Activated CD4-positive, CD25-positive, alpha-beta regulatory T cell treated with anti-CD3 and anti-CD28 coated beads, Interleukin-2, amount 50 U/mL, for 24 hours (primary cell): ENCODE measurements at places on chromosomes 6 and 20.

DNA sequence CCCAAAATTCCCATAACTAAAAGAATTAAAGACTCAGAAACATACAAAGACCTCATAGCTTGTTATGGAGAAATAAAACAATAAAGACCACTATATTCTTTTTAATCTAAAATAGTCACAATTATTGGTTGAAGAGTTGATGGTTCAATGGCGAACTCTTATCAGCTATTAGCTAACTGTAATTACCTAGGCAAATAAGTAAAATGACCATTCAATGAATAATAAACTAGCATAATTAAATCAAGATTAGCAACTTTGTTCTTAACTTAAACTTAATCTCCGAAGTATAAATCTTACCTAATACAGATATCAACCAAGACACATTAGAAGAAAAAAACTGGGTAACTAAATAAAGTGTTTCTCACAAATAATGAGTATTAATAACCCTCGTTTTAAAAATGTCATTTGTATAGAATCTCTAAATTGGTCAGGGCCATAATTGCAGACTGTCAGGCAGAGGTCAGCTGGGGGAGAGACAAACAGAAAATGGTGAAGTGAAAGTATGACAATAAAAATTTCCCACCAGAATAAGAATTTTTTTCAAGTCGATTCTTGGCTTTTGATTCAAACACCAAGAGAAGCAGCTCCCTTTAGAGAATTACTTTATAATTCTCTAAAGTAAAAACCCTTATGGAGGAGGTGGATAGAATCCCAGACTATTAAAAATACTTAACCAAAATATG is 1.7 kb downstream of the FKBP5 start:
- no peak for ATAC-seq

- ATAC-seq: peak; percentile 47
Observed at GRCh38 chr20:46060301-46060881, 29.4 kb downstream of the NCOA5 start.

DNA sequence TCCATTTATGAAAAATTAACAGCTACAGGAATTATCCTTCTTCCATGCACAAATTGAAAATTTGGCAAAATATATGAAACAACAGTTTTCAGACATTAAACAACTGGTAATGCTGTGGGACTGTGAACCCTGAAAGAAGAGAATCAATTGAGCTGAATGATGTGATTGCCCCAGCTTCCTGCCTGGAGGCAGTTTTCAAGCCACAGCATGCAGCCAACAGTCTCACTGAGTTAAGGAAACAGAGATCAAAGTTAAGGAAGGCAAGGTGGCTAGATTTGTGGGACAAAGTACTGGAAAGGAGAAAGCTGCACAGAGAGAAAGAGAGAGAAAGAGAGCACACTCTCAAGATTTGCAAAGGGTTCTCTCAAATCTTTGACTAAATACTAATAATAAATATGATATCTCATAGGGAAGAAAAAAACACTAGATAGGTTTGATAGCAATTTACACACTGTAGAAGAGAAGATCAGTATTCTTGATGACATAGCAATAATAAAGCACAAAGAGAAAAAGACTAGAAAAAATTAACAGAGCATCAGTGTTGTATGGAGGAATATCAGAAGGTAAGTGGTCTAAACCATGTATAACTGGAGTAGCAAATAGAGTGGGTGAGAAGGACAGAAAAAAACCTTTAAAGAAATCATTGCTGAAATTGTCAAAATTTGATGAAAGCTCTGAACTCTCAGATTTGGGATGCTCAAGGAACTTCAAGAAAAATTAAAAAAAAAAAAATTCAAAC is 70.1 kb upstream of the CNKSR3 start:
- ATAC-seq: no peak

GRCh38 chr6:26200918-26201721 is 113.9 kb downstream of the HFE start:
- no peak for ATAC-seq

DNA sequence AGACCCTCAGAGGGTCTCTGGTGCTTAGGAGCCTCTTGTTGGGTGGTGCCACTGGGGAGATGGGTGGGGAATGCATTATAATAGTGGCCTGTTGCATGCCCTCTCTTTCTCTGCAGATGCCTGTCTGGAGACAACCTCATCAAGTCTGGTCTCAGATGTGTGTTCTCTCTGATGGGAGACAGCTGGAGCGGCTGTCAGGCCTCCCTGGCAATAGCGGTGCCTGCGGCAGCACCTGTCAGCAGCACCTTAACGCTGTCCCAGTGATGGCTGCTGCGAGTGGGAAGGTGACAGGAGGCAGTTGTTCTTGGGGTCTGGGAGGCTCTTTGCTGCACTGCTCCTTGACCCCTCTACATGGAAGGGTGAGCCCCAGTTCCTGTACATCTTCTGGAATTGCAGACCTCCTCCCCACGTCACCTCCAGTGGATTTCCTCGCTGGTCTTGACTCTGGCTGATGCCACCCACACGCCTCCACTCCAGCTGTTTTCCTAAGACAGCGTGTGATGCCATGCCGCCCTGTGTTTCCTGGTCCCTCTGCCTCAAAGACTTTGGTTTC is 63.3 kb upstream of the BLCAP start:
- no peak for ATAC-seq

- no peak for ATAC-seq
Observed at GRCh38 chr6:105988321-105988720, 97.8 kb upstream of the PRDM1 start.

DNA sequence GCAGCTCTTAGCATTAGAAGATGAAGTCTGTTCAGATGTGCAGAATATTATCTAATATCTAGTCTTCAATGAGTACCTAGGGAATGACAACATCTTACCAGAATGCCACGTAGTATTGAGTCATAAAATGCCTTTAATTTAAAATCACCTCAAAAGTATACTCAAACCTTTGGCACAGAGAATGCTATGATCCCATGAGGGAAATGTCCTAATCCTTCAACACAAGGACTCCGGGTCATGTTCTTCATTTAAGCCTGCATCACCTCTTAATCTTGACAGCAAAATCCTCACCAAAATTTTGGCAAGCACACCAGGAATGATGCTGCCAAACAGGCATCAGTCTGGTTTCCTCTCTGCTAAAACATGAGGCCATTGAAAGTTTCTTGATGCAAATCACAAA is 23.6 kb upstream of the MARCKS start:
- no peak for ATAC-seq

DNA sequence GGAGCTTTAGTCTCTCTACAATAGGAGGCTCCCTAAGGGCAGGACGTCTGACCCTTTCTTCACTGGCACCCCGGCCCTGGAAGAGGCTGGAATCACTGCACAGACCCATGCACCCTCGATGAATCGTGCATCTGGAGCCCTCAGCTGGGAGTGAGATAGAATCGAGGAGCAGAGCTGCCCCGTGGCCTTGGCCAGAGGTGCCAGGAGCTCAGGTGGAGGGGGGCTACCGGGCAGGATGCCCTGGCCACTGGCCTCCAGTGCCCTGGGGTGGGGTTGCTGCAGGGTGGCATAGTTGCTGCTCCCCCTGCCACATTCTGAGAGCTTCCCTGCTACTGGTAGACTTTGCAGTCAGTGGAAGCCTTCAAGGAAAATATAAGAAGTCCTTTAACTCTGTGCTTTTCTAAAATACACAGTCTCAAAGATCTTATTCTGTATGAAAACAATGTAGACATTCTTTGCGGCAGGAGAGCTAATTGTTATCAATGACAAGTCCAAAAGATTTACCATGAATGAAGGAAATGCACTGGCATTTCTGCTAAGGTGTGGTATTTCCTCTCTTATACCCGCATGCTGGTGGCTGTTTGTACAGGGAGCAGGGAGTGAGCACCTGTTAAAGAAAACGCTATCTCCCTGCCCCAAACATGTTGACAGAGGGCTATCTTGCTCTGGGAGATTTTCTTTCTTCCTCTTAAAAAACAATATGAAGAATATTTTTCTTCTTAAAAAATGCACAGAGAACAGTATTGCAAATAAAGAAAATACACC is 122.8 kb downstream of the C6orf118 start:
- ATAC-seq: no peak

- ATAC-seq: no peak
Observed at GRCh38 chr6:9186148-9186547, 750.8 kb upstream of the SLC35B3 start.

DNA sequence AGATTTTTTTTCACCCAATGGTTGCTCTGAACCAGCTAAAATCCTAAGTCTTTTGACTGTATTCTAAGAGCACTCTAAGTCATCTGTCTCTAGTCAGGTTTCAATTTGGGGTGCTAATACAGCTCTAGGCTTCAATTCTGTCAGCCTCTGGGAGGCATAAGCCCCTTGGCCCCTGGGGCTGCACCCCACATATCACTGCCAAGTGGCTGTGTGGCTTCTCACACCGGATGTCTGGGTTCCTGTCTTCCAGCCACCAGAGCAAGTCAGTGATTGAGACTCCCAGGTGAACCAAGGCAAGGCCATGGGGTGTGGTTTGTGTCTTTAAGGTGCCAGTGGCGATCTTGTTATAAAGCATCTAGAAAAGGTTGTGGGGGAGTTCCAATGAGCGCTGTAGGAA is 136.5 kb downstream of the TMEM242 start:
- ATAC-seq: no peak

- no peak for ATAC-seq
Observed at GRCh38 chr6:8674126-8674525, 238.8 kb upstream of the SLC35B3 start.
